ENCODE measurements at places on chromosomes 5 and 9.
A peak's percentile ranks its signal among the peaks of the same experiment; 100 is the strongest.

DNA sequence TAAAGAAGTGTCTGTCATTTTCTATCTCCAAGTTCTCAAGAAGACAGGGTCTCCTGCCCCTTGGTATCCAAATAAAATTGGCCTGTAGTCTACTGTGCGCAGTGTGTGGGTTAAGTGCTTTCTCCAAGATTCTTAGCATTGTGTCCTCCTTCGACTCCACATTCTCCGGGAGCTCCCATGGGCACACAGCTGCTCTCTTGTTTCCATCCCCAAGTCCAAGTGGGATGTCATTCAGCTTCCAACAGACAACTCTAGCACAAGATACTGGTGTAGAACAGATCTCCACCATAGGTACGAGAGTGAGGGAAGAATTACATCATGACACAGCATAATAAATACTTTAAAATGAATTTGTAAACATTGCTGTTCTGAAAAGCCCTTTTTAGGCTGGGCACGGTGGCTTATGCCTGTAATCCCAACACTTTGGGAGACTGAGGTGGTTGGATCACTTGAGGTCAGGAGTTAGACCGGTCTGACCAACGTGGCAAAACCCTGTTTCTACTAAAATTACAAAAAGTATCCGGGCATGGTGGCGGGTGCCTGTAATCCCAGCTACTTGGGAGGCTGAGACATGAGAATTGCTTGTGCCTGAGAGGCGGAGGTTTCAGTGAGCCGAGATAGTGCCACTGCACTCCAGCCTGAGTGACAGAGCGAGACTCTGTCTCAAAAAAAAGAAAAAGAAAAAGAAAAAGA lies 196.2 kb downstream of the C9orf152 start:
- no peak for DNase-seq

GRCh38 chr5:155982354-155982753 lies 344.6 kb upstream of the SGCD start:
- DNase-seq: no peak

- no peak for DNase-seq
These were observed 8.4 kb downstream of the FNBP1 start for GRCh38 chr9:130034570-130034969.

- no peak for DNase-seq
These were observed 56.0 kb downstream of the AOPEP start for GRCh38 chr9:94782355-94783101.

DNA sequence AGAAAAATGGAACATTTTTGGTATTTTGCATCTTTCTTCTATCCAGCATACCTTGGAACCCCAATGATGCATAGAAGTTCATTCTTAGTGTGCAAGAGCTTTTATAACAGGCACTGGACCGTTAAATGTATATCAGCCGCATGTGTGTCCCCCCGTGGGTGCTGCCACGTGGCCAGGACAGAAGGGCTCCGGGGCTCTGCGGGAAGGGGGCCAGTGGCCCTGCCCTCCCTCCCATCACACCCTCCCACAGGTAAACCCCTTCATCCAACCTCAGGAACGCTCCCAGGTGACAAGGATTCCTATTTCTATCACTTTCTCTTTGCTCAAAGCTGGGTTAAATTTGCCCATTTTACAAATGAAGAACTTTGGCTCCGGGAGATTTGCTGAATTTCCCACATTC lies 393.4 kb upstream of the IRX4 start:
- DNase-seq: no peak

DNA sequence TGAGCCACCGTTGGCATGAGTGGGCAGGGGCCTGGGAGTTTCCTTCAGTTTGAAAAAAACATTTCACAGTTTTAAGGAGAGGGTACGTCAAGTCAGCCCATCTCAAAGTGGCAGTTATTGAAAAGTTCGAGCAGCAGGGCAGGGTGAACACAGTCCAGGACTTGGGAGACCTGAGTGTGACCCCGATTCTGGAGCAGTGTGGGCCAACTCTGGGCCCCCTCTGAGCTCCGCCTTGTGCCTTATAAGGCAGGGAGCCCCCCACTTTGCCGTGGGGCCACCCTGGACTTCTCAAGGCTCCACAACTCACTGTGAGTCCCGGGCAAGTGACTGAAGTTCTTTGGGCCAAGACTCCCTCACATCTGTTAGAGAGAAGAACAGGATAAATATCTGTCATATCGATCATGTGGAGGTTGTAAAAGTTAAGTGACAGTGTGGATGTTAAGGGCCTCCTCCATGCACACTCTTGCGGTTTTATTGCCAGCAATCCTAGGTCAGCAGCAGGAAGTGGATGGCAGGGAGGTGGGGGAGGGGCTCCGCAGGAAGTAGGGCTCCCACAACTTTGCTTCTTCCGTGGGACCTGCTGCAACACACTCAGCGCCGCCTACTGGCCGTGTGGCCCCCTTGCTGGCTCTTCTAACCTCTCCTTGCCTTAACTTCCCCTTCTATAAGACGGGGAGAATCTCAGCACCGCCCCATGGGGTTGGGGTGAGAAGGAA lies 38.4 kb downstream of the HRH2 start:
- peak; percentile 1 for DNase-seq

DNA sequence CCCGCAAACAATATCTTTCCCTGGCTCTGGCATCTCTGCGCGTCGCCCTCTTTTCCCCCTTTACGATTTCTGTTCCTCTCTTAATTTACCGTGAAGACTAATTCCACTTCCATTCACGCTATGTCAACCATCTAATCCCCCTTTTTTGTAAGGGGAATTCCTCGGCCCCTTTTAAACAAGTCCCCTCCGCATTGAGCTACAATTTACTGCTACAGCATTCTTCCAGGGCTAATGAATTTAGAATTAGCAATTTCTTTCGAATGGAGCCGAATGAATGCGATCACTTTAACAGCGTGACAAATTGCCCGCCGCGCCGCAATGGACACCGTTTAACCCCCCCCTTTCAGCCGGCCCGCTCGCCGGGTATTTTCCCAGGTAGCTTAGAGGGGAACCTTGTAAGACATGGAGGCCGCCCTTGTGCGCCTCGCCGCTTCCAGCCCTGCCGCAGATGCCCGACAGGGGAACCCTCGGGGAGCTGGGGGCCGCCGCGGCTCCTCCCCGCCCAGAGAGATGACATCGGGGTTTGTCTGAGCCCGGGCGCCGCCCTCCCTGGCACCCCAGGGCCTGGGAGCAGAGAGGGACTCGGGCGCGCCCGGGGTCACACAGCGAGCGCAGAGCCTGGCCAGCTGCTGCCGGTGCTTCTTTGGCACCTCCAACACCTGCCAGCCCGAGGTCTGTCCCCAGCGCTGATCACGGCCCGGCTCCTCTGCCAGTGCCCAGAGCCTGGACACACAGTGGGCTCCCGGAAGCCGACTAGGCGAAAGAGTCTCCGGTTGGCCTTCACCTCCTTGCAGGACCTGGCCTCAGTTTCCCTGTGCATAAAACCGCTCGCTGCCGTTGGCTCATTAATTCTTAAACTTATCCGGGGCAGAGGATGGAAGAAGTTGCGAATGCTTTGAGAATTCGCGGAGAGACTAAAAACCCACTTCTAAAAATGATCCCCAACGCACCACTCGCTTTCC lies 1.3 kb downstream of the PRDM12 start:
- no peak for DNase-seq

DNA sequence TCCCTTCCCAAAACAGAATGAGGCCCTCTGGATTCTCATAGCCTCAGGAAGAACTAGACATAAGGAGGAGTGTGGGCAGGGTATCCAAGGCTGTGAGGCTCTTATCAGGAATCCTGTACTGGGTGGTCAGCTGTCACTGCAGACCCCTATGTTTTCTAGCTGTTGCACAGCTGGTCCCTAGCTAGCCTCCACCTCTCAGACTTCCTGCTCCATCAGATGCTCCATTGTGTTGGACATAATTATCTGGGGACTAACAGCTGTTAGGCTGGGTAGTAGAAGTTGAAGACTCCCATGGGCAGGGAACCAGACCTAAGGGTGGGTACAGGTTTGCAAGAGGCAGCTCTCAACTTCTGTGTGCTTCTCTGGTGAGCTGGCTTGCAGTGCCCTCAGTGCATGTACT lies 18.4 kb downstream of the FAM219A start:
- no peak for DNase-seq

DNA sequence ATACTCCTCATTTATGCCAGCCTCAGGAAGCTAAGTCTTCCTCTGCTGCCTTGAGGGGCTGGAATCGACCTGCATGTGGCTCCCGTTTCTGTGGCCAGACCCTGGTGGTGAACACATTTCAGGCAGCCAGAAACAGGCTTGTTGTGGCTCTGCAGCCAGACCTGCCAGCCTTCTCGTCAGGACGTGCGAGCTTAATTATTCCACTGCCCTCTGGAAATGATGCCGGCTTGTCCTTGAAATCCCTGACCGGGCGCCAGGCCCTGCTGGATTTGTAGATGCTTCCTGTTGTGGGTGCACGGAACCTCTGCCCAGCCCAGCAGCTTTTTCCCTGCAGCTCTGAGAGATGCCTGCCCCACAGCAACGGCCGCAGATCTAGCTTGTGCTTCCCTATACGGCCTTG lies 41.6 kb downstream of the PDZD2 start:
- DNase-seq: no peak

GRCh38 chr9:22169243-22169642 lies 160.1 kb upstream of the CDKN2B start:
- DNase-seq: no peak

- DNase-seq: no peak
These were observed 44.3 kb downstream of the EPB41L4A start for GRCh38 chr5:112374818-112375217.

DNA sequence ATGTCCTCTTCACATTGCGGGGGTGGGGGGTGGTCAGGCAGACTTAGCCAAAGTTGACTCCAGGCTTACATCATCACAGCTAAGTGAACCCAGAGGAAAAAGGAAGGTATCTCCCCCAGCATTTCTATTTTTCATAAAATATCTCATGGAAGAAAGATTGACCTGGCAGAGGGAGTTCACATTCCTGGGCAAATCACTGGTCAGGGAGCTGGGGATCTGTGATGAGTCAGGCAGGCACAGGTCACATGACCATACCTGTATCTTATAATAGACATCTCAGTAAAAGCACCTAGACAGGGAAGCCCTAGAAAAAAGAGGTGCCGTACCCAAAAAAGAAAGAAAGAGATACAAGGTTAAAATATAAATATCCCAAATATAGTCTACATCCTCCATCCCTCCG lies 57.3 kb upstream of the WWC1 start:
- no peak for DNase-seq

- no peak for DNase-seq
These were observed 199.6 kb downstream of the SMARCA2 start for GRCh38 chr9:2214707-2215106.

DNA sequence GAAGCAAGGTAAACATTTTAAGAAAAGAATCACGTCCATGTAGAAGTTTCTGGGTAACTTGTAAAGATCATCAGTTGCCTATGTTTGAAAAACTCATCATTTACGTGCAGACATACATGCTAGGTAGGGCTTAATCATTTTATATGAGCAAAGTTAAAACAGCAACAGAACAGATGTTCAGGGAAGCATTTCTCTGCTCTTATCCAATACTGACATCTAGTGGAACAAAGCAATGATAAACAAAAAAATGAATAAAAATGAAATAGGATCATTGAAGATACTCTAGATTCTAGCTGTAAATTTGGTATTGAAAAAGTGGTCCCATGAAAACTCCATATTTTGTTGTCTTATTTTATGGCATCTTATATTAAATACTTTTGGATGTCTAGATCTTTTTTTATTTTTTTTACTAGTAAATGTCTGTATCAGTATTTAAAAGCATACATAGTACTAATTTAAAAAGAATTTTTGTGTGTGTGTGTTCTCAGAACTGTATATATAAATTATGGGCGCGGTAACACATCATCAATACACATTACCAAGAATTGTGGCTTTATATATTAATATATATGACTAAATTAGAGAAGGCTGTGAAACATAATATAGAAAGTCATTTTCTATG lies 1050.2 kb downstream of the CDH12 start:
- peak; percentile 42 for DNase-seq

GRCh38 chr5:61559722-61560121 lies 227.7 kb downstream of the ZSWIM6 start:
- no peak for DNase-seq

GRCh38 chr9:113658545-113658895 lies 195.0 kb downstream of the RGS3 start:
- DNase-seq: no peak

DNA sequence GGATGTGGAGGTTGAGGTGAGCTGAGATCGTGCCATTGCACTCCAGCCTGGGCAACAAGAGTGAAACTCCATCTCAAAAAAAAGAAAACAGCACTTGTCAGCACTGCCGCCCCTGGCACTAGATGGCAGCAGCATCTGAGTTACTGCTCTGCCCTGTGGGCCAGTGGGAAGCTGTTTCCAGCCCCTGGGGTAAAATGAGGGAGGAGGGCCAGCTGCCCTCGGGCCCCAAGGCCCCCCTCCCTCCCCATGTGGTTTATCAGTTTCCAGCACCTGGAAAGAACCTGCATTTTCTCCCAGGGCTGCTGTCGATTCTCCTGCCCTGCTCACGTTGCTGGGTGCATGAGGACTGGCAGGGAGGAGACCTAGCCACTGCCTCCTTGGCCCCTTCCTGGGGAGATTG lies 13.2 kb upstream of the CEL start:
- peak; percentile 25 for DNase-seq

DNA sequence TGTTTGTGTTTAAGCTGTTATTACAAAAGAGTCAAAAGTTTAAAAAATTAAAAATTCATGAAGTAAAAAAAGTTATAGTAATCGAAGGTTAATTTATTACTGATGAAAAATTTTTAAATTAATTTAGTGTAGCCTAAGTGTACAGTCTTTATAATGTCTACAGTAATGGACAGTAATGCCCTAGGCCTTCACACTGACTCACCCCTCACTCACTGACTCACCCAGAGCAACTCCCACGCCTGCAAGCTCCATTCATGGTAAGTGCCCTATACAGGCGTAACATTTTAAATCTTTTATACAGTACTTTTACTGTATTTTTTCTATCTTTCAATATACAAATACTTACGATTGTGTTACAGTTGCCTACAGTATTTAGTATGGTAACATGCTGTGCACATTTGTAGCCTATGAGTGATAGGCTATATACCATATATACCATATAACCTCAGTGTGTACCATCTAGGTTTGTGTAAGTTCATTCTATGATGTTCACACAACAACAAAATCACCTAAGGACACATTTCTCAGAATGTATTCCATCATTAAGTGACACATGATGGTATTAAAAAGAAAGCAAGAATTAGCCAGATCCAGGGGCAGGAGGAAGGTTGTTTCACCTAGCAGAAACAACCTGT lies 40.1 kb downstream of the DCAF10 start:
- DNase-seq: peak; percentile 46

GRCh38 chr5:95761771-95762651 lies 30.9 kb downstream of the RHOBTB3 start:
- peak; percentile 79 for DNase-seq

DNA sequence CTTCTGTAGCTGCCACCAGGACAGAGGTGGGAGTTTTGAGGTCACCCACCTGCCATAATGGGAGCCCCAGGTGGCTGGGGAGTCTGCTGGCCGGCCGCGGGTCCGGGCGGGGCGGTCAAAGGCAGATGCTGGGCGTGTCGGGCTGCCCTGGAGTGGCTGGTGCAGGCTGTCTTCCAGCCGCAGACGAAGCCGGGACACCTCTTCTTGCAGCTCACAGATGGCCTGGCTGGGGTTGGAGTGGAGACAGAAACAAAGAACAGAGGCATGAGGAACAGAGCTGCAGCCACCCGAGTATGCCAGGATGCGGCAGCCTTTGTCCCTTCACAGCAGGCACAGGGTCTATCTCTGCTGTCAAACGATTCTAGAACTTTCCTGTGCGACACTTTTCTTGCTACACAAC lies 18.0 kb downstream of the ORM2 start:
- DNase-seq: no peak

Data from ACHN (cell line).